Foreskin keratinocyte (primary cell): ENCODE measurements at places on chromosomes 16 and 17.

DNA sequence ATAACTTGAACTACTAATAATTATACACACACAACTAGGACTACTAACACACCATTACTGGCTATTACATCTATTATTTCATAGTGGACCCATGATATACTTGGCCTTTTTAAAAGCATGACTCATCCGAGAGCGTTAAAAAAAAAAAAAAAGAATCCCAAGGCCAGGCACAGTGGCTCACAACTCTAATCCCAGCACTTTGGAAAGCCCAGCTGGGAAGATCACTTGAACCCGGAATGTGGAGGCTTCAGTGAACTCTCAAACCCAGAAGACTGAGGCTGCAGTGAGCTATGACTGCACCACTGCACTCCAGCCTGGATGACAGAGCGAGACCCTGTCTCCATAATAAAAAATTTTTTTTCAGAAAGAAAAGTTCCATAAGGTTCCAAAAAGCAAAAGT lies 3.1 kb downstream of the GLG1 start:
- DNase-seq = no peak

DNA sequence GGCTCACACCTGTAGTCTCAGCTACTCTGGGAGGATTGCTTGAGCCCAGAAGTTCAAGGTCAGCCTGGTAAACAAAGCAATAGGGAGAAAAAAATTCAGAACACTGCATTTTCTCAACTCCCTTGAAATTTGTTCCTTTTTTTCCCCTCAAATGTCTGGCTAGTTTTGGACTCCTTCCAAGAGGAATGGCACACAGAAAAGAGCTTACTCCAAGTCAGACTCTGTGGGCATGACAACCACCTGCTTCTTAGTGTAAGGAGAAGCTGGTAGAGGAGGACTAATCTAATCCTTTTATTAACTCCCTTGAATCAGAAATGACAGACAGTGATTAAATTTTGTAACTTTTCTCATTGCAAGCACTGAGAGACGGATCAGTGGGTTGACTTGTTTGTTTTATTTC lies 27.9 kb upstream of the HYDIN start:
- DNase-seq = no peak

DNA sequence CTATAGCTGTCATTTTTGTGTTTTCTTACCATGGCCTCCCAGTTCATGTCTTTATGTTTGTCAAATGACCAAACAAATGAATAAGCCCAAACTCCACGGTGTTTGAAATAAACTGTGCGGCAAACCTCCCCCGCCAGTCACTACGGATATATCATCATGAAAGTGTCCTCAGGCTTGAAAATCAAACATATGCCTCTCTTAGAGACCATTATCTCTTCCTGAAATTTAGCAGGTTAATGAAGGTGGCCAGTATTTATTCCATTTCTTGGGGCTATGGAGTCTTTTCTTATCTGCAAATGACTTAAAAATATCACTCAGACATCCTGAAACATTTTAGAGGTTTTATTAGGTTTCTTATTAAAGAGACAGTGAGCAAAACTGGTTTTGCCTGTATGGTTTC lies 610.3 kb upstream of the CDH5 start:
- no peak for DNase-seq

DNA sequence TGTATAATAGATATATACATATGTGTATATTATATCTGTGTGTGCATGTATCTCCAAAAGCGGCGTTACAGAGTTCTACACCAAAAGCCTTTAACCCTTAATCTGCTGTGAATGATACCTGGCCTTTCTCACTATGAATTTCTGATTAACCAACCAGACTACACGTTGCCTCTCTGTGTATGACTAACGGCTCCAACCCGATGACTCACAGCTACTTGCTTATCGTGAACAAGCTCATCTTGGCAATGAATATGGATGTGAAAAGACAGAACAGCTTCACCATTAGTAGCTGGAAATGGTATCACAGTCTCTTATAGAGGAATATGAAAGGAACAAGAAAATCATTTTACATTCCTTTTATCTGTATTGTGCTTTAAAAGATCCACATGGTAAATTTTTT lies 23.8 kb upstream of the ARHGAP44 start:
- DNase-seq = peak; percentile 54

- no peak for DNase-seq
Observed at GRCh38 chr17:27379888-27380533, 76.2 kb upstream of the KSR1 start.

DNA sequence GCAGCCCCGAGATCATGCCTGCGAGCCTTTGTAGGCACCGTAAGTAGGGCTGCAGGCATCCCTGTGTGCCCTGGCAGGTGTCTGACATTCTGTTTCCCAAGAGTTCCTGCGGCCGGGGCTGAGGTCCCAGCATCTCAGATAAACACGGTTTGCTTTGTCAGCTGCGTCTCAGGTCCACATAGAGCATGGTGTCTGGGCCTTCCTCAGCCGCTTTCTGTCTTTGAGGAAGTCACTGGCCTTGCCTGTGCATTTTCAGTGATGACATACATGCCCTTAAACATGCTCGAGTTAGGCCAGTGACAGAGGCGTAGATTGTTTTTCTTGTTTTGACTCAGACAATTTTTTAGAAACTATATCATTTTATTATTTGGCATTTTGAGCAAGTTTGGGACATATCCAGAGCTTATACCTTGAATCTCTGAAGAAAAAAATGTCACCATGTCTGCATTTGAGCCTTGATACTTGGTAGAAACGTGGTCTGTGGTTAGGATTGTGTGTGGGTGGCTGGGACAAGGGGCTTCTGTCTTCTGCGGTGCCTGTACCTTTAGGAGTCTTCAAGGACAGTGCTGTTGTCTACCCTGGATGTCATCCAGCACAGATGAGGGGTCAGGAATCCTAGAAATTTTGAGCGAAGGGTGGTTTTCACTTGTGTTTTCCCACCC lies 105.8 kb downstream of the SNX29 start:
- DNase-seq = no peak

DNA sequence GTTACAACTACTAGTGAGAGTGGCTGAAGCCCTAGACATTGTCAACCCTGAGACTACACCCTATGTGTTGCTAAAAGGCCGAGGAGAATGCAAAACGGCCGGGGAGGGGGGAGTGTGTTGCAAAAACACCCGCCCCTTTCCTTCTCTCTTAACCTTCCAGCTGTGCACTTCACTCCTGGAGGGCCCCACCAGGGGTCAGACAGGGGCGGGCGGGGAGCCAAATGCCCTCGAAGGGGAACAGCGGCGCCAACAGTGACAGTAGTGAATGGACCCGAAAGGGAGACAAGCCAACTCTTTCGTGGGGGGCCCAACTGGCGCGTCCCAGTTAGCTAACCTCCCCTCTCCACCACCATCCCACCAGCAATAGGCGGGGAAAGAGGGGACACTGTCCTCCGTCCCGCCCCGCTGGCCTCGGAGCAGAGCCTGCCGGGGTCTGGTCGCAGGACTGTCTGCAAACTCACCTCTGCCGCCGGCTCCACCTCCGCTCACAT lies 352 bp downstream of the MARF1 start:
- peak; percentile 54 for DNase-seq

DNA sequence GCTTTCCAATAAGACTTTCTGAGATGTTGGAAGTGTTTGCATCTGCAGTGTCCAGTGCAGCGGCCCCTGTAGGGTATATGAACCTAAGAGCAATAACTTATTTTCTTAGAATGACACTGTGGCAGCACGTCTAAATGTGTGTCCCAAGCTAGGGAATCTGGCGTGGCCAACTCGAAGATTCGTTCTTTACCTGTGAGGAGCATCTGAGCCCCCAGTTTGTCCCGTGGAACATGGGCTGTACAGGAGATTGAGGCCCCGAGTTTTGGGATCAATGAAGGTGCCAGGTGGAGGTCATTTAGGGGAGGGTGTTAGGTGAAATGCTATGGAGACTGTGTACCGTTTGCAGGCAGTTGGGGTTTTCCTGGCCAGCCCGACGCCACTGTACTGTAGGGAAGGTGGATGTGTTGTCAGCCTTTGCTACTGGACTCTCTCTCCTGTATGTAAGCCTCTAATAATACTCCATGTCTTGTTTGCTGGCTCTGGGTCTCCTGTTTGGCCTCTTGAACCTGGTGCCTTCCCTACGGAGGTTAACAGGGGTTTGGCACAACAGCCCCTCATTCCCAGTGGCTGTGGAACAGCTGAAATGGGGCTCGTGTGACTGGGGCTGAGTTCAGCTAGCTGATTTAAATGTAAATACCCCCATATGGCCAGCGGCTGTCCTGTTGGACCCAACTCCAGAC lies 45.5 kb upstream of the SDK2 start:
- DNase-seq = no peak

- DNase-seq = no peak
Observed at GRCh38 chr16:10745841-10746240, 2.2 kb downstream of the NUBP1 start.

DNA sequence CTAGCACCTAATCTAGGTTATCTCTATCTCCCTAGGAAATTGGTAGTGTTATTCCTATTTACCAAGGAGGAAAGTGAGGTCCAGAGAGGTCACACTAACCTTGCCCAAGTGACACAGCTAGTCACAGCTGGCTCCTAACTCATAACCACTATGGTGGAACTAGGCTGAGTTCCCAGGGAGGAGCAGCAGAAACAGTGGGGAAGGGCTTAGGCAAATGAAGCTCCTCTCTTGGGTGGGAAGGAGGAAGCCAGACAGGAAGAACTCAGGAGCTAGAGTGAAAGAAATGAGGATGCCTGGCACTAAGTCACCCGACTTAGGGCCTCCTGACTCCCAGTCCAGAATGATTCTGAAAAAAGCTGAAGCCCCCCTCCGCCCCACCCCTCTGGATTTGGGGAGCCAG lies 34.5 kb downstream of the PSME3IP1 start:
- DNase-seq = no peak

DNA sequence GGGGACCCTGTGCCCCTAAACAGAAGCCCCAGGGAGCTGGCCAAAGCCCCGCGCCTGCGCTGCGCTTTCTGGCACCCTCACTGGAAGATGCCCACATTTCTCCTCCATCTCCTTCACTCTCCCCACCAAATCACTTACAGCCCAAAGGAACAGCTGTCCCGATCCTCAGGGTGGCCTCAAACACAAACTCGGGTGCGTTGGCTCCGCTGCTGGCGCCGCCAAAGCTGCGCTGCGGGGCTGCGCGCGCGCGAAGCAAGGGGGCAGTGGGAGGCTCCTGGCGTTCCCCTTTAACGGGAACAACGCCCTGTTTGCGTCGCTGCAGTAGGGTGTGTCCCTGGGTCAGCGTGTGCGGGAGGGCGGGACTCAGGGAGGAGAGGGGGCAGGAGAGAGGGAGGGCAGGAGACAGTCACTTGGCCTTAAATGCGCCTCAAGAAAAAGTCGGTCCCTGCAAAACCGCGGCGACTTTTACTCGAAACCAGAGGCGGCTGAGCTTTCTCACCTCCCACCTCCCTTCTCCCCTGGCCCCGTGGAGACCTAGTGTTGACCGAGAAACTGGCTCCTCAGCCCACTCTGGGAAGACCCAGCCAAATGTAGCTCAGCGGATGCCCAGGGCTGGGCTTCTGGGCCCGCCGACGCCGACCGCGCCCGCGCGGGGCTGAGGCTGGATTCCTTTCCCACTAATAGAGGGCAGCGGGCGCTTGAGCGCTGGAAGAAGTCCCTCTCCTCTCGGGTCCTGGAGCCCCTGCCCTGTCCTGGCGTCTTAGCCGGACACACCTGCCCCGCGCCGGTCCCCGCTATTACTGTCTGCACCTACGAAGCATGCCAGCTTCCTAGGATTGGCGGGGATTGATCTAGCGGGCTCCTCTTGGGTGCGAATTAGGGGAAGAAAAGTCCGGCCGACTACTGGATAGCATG lies 2.6 kb downstream of the PMP22 start:
- no peak for DNase-seq

GRCh38 chr17:30344283-30345088 lies 10.6 kb upstream of the TMIGD1 start:
- DNase-seq = no peak

GRCh38 chr17:75845933-75846691 lies 1.9 kb upstream of the UNC13D start:
- no peak for DNase-seq

DNA sequence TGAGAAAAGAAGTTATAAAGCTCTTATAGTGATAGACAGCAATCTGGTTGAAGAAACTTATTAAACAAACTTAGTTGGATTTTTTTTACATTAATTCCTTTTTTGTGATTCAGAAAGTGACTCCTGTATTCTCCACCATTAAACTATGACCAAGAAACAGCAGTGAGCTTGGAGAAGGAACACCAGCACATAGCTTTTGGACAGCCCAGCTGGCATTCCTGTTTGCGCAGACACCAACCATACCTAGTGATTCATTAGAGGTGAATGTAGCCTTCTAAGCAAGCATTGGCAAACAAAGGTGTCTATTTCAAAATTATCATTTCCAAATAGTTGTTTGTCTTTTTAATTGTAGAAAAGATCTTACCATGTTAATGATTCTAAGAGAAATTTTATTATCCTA lies 94.4 kb downstream of the STXBP4 start:
- peak; percentile 83 for DNase-seq

DNA sequence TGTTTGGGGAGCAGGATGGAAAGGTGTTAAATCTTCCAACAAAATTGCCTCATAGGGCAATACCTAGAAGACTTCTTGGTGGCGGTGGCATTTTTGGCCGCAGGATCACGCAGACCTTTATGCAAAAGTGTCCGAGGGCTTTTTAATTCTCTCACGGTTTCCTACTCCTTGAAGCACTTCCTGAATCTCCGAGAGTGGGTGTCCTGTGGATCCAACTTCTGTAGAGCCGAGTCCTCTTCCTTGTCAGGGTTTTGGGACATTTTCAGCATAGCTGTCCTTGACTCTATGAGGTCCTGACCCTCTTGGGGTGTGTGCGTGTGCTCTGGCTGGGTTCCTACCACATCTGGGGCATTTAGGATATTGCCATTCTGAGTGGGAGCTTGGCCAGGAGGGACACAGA lies 31.7 kb downstream of the IL21R start:
- no peak for DNase-seq

- DNase-seq = no peak
Observed at GRCh38 chr17:17175917-17176316, 30.2 kb downstream of the PLD6 start.

DNA sequence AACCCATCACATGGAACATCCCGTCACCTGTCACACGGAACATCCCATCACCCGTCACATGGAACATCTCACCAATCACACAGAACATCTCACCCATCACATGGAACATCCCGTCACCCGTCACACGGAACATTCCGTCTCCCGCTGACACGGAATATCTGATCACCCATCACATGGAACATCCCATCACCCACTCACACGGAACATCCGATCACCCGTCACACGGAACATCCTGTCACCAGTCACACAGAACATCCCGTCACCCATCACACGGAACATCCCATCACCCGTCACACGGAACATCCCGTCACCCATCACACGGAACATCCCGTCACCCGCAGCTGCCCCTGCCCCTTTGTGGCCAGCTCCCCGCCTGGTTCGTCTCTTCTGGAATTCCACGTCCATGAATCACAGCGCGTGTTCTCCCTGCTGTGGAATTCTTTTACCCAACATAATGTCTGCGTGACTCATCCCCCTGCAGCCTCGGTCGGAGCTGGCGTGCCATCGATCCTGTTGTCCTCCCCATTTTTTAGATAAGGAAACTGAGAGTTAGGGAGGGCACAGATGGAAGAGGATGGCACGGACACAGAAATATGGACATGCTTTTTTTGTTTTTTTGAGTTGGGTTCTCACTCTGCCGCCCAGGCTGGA lies 5.6 kb downstream of the CPNE7 start:
- peak; percentile 88 for DNase-seq

- no peak for DNase-seq
Observed at GRCh38 chr17:79942011-79942405, 93.7 kb downstream of the TBC1D16 start.

- DNase-seq = no peak
Observed at GRCh38 chr16:84503751-84504395, 586 bp downstream of the MEAK7 start.
